ENCODE measurements at places on chromosomes 11 and 22.

GRCh38 chr22:38325587-38325986 is 8.4 kb upstream of the CSNK1E start:
- no peak for DNase-seq

- DNase-seq: peak; percentile 32
Observed at GRCh38 chr11:36509201-36509639, 852 bp downstream of the TRAF6 start.

DNA sequence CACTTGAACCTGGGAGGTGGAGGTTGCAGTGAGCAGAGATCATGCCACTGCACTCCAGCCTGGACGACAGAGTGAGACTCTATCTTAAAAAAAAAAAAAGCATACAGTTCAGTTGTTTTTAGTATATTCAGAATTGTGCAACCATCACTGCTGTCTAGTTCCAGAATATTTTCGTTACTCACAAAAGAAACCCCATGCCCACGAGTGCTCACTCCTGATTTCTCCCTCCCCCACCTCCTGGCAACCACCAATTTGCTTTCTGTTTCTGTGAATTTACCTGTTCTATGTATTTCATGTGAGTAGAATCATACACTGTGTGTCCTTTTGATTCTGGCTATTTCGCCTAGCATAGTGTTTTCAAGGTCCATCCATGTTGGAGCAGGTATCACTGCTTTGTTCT is 24.8 kb downstream of the PTPRJ start:
- DNase-seq: no peak

DNA sequence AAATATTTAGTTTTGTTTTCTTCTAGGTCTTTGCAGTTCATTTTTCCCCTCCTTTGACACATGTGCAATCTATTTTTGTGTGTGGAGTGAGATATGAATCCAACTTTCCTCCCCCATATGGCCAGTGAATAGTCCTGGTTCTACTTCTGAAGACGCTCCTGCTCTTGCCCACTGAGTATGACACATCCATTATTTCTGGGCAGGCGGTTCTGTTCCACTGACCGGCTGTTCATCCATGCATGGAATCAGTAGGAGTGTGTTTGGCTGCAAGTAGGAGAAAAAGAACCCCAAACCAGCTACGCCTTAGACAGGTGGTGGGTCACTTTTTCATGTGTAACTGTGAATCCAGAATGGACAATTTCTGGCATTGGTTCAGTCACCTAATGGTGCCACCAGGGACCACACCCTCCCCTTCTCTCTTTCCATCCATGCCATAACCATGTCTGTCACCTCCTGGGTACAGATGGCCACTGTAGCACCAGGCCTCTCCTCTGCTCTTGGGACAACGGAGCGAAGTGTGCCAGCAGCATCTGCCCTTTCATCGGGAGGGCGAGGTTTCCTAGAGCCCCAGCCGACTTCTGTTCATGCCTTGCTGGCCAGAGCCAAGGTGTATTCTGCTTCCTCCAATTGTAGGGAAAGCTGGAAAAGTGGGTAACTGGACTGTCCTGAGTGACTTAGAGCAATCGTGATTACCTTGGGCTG is 67.4 kb upstream of the SLC22A12 start:
- no peak for DNase-seq

DNA sequence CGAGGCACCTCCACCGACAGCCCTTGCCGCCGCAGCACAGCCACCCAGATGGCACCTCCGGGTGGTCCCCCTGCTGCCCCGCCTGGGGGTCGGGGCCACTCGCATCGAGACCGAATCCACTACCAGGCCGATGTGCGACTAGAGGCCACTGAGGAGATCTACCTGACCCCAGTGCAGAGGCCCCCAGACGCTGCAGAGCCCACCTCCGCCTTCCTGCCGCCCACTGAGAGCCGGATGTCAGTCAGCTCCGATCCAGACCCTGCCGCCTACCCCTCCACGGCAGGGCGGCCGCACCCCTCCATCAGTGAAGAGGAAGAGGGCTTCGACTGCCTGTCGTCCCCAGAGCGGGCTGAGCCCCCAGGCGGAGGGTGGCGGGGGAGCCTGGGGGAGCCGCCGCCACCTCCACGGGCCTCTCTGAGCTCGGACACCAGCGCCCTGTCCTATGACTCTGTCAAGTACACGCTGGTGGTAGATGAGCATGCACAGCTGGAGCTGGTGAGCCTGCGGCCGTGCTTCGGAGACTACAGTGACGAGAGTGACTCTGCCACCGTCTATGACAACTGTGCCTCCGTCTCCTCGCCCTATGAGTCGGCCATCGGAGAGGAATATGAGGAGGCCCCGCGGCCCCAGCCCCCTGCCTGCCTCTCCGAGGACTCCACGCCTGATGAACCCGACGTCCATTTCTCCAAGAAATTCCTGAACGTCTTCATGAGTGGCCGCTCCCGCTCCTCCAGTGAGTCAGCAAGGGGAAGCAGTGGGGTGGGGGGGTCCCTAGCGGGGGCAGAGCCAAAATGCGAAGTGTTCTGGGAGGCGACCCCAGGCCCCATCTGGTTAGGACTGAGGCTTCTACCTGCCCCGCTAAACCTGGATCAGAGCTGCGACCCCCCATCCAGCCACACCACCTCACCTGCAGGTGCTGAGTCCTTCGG is 4.4 kb downstream of the FREY1 start:
- no peak for DNase-seq

DNA sequence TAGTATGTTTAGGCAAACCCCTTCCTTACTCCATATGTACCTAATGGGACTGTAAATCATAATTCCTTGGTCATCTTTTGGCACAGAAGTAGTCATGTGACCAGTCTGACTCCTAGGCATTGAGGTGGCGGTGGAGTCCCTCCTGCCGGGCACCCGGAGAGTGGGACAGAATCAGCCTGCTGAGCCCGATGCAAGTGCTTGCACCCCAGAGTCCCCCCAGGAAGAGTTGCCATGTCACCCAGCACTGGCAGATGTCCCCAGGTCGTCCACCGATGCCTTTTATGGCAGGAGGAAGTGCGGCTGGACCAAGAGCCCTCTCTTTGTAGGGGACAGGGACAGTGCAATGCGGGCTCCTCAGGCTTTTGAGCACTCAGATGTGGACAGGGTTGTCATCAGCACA is 500.3 kb downstream of the NELL1 start:
- no peak for DNase-seq

- DNase-seq: no peak
Observed at GRCh38 chr11:68503251-68503687, 42.7 kb downstream of the PPP6R3 start.

DNA sequence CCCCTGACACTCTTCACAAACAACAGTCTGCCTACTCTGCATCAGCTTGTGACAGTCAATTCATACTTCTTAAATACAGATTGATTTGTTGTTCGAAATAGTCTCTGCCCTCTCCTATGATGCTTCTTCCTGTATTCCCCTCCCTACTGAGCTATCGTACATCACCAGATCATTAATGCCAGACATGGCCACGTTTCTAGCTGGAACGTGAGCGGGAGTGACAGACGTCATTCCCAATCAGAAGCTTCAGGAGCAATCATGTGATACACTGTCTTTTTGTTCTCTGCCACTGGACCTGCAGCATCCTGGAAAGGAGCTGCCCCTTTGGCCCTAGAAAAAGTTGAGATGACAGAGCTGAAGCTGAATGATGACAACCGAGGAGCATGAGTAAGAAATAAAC is 48.5 kb downstream of the CSNK2A3 start:
- DNase-seq: no peak

DNA sequence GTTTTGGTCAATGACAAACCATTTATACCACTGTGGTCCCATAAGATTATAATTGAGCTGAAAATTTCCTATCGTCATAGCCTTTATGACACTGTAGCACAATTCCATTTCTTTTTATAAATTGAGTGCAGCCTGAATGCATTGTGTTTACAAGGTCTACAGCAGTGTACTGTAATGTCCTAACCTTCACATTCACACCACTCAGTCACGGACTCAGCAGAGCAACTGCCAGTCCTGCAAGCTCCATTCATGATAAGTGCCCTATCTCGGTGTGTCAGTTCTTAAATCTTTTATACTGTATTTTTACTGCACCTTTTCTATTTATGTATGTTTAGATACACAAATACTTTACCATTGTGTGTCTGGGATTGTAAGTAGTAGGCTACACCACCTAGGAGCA is 55.2 kb upstream of the SLC25A18 start:
- no peak for DNase-seq

- no peak for DNase-seq
Observed at GRCh38 chr11:11213117-11213516, 139.9 kb downstream of the CSNK2A3 start.

DNA sequence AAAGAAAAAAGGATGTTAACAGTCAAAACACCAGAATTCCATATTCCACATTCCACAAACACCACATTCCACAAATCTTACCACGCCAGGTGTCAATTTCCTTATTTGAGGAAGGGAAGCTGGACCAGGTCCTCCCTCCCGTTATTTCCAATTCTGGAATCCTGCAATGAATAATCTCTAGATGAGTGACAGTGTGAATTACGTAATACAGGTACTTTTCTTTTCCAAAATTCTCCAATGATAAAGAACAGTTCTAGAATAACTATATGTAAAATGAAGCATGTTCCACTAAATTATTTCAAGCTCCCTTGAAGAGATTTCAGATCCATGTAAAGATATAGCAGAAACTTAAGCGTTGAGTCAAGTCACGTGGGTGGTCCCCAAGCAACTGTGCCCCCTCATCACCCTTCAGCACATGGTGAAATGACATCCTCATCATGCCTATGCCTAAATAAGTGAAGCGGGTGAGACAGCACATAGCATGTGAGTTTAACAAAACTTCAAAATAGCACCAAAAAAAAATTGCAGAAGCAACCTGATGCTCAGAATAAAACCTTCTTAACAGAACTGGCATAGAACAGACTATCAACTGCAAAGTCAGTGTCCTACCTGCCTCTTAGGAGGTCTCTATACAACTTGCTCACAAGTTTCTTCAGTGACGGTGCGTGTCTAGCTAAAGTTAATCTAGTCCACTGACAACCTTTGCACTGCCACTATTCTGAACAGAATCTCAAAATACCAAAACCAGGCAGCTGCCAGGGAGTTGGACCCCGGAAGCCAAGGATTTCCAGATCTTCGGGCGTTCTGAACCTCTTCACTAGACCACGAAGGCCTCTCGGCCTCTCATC is 876 bp downstream of the NFRKB start:
- DNase-seq: no peak

DNA sequence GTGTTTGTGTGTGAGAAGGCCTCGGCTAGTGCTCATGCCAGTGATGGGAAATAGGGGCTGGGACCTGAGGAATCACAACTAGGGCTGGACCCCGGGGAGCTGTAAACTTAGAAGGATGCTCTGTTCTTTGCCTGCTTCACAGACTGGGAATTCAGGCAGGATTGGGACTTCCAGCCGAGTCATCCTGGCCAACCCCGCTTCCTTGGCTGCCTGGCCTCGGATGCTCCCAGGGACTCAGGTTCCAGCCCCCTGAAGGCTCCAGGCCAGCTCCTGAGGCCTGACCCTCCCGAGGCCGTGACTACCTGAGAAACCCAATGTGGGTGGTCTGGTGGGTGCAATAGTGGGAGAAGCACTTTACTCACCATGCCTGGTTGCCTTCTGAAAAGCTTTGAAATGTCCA is 44.7 kb downstream of the IRAG1 start:
- DNase-seq: no peak

DNA sequence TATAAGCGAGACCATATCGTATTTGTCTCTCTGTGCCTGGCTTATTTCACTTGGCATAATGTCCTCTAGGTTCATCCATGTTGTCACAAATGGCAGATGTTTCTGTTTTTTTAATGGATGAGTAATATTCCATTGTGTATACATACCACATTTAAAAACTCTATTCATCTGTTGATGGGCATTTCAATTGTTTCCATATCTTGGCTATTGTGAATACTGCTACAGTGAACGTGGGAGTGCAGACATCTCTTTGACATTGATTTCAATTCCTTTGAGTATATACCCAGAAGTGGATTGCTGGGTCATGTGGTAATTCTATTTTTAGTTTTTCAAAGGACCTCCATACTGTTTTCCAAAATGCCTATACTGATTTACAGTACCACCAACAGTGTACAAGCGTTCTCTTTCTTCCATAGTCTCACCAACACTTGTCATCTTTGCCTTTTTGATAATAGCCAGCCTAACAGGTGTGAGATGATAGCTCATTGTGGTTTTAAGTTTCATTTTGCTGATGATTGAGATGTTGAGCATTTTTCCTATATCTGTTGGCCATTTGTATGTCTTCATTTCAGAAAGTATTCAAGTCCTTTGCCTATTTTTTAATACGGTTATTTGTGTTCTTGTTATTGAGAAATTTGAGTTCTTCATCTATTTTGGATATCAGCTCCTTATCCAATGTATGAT is 194.7 kb upstream of the E2F8 start:
- no peak for DNase-seq

DNA sequence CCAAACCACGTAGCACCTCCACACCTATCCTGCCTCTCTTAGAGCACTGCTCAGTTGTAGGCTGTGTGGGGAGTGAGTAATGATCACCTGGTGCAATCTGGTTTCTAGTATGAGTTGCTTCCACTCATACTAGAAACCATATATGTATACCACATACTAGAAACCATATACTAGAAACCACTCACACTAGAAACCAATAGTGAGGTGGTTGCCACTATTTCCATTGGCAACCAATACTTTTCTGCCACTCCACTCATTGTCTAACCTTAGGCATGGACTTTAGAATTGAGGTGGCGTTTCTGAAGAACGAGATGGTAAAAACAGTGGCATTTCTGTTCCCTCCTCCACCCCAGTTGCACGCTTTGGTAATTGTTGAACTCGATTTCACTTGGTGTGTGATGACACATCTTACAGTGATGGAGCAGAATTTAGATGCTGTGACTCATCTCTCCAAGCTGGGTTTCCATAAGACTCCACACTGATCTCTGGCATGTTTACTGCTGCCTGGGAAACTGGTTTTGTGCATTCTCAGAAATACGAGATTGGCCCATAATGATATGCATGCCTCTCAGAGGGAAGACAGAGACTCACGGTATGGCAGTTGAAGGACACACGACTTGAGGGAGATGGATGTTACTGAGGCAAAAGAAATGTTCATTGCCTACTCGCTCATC is 82.9 kb downstream of the KIRREL3 start:
- no peak for DNase-seq

- DNase-seq: no peak
Observed at GRCh38 chr22:33073989-33074418, 15.8 kb upstream of the SYN3 start.

GRCh38 chr11:93861808-93862207 is 11.4 kb upstream of the VSTM5 start:
- no peak for DNase-seq

DNA sequence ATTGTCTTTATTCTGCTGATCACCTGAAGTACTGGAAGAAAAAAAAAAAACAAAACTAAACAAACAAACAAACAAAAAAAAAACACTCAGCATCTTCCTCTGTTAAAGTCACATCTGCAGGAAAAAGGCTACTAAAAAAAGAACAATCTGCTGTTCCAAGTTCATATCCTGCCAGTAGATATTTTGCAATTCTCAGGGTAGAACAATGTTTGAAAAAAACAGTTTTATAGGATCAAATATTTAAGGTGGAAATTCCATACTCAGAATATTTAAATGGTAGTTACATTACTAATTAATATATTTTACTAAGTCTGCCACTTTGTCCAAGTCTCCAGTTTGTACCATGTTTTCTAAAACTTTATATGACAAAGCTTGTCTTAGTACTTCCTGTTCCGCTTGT is 175.2 kb downstream of the SBF2 start:
- no peak for DNase-seq

- no peak for DNase-seq
Observed at GRCh38 chr11:86658534-86658933, 13.9 kb downstream of the ME3 start.
